ENCODE measurements at places on chromosomes 6 and 20.
A peak's percentile ranks its signal among the peaks of the same experiment; 100 is the strongest.

DNA sequence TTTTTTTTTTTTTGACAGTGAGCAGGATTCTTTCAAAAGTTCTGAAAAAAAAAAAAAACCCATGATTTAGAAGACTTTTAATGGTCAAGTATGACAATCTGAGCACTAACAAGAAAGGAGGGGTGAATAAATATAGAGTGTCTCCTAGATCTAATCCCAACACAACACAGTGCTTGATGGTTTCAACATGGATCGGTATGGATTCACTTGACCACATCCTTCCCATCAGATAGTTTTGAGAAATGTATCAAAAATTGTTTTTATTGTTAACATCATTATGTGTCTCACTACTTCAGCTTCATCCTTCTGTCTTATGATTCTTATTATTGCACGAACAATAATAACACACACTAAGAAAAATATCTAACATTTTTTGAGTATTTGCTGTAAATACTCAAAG lies 21.0 kb downstream of the KIF13A start:
- no peak for DNase-seq

DNA sequence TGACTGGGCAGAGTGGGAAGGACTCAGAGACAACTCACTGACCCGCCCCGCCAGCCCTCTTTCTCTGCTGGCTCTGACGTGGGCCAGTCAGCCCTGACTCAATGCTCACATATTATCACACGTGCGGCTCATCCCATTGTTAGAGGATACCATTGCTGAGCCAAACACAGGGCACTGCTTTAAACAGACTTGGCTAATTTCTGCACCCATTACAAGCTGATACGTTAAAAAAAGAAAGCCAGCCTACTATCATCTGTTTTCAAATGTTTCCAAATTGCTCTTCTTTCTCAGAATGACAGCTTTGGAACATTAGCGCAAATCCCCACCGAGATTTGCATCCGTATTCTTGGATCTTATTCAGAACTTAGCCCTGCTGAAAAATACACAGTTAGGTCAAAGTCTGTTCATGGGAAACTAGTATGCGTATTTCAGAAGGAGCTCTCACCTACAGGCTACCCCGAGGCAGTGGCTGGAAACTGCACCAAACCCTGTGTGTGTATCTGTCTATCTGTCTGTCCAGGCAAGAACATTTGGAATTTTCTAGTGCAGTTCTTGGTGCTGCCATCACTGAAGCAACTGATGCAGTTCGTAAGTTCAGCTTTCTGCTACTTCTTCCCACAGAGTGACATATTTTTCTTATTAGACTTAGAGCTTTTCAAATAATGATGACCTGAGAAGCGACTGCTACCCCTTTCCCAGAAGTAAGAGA lies 32.8 kb downstream of the RAMACL start:
- peak; percentile 95 for DNase-seq

DNA sequence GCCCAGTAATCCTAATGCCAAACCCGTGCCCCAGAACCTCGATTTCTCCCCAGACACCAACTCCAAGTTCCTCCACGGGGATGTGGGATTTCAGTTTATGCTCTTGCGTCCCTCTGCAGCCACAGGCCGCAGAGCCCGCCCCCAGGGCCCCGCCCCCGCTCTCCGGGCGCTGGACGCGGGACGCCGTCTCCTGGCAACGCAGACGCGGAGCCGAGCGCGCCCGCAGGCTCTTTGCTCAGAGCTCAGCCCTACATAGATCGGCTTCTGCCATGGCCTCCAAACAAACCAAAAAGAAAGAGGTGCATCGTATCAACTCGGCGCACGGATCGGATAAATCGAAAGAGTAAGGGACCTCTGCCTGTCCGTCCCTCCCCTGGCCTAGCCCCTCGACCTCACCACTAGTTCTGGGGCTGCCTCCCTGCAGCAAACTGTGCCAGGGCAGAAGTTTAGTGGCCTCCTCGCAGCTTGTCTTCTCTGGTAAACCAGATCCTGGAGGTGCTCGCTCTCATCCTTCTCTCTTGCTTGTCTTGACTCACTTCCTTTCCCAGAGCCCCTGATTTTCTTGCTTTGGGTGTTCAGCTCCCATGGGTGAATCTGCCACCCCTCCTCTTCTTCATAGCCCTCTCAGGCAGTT lies at the start of gene ADGB:
Gene ADGB, plus strand, starts transcription at position 201 of the 634 bp plus-strand sequence. Its CDS starts 69 bp downstream, at position 270.
- peak; percentile 49 for DNase-seq

- no peak for DNase-seq
Measured at GRCh38 chr20:24498641-24499040, 29.2 kb downstream of the SYNDIG1 start.

GRCh38 chr6:11389977-11390376 lies 147.6 kb upstream of the TMEM170B start:
- DNase-seq = no peak

GRCh38 chr6:149471801-149472200 lies 13.0 kb downstream of the ZC3H12D start:
- no peak for DNase-seq

DNA sequence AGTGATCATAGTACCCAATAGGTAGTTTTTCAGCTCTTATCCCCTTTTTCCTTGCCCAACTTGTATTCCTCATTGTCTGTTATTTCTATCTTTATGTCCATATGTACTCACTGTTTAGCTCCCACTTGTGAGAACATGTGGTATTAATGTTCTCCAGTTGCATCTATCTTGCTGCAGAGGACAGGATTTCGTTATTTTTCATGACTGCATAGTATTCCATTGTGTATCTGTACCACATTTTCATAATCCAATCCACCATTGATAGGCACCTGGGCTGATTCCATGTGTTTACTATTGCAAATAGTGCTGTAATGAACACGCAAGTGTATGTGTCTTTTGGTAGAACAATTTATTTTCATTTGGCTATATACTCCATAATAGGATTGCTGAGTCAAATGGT lies 819.5 kb upstream of the ADGRB3 start:
- no peak for DNase-seq

DNA sequence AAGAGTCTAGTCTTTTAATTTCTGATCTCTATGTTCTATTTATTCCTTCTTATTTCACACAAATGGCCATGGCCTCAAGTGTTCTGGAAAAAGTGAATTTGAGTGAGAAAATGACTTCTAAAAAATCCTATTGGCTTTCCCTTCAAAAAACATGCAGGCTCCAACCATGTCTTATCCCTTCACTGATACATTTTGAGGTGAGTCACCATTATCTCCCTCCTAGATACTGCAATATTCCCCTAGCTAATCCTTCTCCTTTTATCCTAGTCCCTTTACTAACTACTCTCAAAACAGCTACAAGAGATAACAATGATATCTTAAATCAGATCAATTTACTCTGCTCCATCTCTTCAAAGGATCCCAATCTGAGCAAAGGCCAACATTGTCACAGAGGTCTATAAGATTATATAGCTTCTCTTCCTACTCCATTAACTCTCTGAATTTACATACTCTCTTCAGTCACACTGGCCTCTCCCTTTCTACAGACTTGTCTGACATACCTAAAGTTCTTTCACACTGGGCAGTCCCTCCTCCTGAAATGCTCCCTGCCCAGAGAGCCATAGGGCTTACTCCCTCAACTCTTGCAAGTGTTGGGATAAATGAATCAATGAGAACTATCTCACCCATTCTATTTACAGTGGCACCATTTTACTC lies 129.2 kb downstream of the TENT5A start:
- DNase-seq = peak; percentile 7

GRCh38 chr6:31128093-31128676 lies 7.9 kb upstream of the CDSN start:
- DNase-seq = peak; percentile 40

DNA sequence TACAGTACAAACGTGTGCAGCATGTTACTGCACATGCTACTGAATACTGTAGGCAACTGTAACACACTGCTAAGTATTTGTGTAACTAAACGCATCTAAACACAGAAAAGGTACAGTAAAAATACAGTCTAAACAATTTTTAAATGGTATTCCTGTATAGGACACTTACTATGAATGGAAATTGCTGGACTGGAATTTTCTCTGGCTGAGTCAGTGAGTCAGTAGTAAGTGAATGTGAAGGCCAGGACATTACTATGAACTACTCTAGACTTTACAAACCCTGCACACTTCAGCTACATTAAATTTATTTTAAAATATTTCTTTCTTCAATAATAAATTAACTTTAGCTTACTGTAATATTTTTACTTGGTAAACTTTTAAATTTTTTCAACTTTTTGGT lies 225.0 kb upstream of the TENT5A start:
- DNase-seq = peak; percentile 28

GRCh38 chr20:5261763-5262162 lies 55.0 kb downstream of the PROKR2 start:
- no peak for DNase-seq

DNA sequence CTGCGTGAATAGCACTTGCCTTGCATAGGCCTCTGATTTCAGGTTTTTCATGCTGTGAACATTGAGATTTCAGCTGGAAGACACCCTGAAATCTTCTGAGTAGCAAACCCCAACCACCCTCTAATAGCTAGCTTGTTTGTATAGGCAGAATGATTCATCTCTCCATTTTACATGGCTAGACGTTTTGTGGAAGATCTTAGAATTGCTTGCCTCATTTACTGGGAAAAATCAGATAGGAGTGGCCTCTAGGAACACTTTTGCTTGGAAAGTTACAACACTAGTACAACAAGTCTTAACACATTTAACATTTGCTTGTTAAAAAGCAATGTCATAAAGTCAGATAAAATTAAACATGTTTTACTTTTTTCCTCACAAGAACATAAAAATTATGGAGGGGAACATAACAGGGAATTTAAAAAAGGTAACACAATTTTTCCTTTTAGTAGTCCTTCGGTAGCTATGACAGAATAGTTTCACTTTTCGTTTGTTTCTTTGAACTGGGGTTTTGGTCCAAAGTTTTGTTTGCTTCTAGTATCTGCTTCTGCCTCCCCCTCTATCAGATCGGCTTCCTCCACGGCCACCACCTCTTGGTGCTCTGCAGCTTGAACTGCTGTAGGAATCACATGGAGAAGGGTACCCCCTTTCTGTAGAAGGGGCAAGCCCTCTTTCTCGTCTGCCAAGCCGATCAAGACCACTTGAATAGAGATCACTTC lies 102.2 kb upstream of the PTCHD4 start:
- no peak for DNase-seq

GRCh38 chr6:134512981-134513391 lies 195.1 kb upstream of the SGK1 start:
- DNase-seq = no peak

GRCh38 chr6:17716221-17716620 lies 9.5 kb upstream of the NUP153 start:
- no peak for DNase-seq

- no peak for DNase-seq
Measured at GRCh38 chr6:42120895-42121865, 21.2 kb downstream of the C6orf132 start.

DNA sequence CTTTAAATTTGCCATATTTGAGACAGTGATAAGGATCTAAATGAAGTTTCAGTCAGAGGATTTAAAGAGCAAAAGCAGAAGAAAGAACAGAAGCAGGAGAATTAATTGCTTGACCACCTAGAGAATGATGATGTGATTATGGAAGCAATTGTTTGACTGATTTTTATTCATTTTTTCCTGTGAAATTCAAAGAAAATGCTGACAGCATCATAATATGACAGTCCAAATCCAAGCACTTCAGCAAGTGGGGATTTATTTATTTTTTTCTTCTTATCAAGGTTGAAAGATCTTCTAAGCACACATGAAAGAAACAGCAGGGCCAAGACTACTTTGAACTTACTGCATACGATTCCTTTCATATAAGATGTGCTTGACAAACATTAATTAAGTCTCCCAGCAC lies 125.2 kb downstream of the BMP2 start:
- no peak for DNase-seq

GRCh38 chr20:8777911-8778310 lies 291.0 kb upstream of the PLCB4 start:
- DNase-seq = peak; percentile 66

GRCh38 chr6:63637865-63638445 lies 2.4 kb downstream of the PHF3 start:
- DNase-seq = no peak

GRCh38 chr6:20589266-20589665 lies 55.0 kb downstream of the CDKAL1 start:
- no peak for DNase-seq

DNA sequence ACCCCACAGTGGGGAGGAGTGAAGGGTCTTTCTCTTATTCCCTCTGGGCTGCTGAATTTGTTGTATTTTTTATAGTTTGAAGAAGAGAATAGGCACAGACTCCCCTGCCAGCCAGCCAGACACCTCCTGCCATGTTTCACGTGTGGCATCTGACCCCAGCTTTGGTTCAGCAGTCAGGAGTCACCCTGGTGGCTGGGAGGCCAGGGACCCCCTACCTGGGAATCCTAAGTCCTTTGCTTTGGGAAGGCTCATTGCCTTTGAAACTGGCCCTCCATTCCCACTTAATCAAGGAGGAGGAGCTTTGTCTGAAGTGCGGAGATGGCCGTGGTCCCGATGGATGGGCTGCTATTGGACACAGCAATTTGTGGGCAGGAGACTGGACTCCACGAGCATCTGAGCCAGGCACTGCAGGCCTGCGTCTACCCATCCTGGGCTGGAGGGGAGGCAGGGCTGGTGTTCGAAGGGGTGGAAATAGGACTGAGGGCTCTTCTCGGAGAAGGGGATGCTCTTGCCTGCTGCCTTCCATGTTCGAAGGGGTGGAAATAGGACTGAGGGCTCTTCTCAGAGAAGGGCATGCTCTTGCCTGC lies 196.1 kb downstream of the DLL1 start:
- no peak for DNase-seq

DNA sequence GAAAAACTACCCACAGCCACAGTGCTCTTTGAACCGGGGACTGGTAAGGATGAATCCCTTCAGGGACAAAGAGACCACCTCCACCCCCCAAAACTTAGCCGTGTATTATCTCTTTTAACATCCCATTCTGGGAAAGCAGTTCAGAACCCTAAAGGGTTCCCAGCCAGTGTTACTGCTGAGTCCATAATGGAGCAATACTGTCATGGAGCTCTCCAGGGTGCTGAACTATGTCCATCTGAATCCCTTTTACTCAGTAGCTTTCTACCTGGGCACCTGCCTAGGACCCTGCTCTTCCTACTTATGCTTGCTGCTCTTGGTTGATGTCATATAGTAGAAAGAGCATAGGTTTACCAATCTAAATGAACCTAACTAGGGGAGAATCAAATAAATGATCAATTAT lies 22.3 kb upstream of the SAYSD1 start:
- peak; percentile 43 for DNase-seq

DNA sequence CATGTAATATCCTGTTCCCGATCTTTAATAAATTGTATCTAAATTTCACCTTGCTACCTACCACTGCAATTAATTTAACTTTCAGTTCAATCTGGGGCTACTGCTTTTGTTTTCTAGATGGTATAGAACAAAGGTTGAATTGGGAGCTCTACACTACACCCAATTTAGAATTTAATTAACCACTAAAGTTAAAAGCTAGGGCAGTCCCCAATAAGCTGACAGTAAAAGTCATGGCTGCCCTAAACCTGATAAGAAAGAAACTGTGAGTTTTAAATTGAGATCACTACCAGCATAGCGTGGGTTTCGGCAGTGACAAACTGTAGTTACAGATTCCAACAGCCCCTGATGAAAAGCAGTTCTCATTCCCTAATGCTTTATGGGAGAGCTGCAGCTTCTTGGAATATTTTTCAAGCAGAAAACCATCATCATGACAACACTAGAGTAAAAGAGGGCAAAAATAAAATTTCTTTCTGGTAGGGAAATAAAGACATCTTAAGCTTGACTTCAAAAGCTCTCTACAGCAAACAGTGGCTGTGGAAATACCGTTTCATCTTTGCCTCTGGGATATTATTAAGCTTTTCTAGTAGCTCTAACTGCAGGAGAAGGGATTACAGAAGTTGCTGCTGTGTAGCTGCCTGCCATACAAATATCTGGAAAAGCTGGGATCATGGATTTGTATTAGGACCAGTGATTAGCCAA lies 1372.1 kb downstream of the EPHA7 start:
- DNase-seq = no peak

All from brain microvascular endothelial cell (primary cell).